ENCODE measurements at places on chromosomes 3 and 15.
A peak's percentile ranks its signal among the peaks of the same experiment; 100 is the strongest.

DNA sequence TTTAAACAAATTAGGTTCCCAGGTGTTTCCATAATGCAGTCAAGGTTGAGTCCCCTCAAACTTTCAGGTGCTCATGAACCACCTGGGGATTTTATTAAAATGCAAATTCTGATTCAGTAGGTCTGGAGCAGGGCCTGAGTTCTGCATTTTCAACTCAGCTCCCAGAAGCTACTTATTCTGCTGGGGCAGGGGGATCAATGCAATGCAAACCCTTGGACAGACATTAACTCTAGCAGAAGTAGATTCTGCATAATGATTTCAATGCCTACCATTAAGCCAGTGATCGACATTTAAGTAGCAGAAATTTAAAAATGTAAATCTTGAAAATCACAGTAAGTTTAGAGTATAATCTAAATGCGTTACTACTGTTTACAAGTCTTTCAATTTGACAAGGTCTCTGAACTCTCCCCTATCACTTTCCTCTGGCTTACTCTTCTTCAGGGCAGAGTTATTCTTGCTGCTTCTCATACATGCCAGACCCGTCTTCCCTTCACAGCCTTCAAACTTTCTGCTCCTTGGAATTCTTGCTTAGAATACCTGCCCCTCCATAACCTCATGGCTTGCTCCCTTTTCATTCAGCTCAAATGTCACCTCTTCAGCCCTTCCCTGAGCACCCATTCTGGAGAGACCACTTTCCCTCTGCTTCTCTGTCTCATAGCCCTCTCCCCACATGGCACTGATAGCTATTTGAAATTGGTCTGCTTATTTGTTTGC, 19.3 kb upstream of the DPPA4 start:
- no peak for DNase-seq

DNA sequence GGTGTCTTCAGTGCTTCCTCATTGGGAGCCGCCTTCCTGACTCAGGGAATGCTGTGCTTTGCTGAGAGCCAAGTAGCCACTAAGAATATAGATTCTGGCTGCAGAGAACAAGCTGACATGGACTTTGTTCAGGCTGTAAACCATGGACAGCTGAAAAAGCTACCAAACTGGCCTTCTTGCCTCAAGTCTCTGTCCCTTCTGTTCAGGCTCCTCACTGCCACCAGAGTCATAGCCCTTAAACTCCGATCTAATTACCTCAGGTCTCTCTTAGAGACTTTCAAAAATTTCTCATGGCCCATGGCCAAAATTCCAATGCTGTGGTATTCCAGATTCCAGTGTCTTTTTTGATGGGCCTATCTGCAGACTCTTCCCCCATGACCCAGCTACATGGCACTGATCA, 19.4 kb upstream of the PTX3 start:
- DNase-seq, result no peak

DNA sequence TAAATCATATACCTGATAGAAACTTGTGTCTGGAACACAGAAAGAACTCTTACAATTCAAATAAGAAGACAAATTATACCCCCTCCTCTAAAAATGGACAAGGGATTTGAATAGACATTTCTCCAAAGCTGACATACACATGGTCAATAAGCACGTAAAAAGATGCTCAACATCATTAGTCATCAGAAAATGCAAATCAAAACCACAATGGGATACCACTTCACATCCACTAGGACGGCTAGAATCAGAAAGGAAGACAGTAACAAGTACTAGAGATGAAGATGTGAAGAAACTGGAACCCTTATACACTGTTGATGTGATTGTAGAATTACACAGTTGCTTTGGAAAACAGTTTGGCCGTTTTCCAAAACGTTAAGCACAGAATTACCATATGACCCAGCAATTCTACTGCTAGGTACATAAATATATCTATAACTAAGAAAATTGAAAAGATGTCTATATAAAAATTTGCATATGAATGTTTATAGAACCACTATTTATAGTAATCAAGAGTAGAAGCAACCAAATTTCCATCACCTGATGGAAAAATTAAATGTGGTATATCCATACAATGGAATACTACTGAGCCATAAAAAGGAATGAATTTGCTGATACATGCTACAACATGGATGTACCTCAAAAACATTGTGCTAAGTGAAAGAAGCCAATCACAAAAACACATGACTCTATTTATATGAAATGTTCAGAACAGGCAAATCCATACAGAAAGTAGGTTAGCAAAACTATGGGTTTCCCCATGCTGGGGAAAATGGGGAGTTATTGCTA, 60.8 kb downstream of the GREM1 start:
- DNase-seq, result no peak

DNA sequence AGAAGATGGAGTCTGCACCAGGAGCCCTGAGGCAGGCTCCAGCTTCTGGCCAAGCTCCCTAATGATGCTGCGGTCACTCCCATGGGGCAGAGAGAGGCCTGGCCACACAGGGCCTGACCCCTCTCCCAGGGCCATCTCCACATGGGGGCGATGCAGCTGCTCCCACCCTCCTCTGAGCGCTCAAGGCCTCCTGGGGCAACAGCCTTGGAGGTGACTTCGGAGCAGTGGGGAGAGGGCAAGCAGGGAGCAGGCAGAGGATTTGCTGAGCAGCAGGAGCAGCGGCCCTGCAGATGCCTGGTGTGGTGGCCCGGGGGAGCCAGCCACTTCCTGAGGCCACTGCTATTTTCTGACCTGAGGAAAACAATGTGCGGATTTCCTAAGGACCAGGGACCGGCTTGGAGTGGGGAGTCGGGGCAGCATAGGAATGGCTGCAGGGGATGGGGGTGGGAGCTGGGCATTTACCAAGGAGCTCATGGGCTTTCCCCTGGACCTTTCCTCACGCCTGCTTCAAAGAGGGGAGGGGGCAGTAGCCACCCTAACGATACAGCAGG, 81.6 kb upstream of the RPL32 start:
- DNase-seq, result no peak

GRCh38 chr3:147449669-147450068, 40.5 kb downstream of the ZIC1 start:
- DNase-seq, result no peak

DNA sequence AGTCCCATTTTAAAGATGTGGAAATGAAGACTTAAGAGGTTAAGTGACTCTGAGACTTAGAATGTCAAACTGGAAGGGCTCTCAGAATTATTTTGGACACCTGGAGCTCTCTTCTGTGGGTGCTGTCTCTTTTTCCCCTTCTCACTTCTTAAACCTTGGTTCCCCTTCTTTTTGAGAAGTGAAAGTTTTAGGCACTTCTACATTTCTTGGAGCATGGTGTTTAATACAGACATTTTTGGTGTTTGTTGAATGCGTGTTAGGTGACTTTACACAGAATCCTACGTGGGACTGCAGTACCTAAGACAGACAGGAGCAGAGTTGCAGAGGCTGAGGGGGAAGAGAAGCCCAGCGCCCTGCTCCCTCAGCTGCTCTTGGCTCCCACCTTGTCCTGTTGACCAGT, 133.3 kb downstream of the MDFIC2 start:
- no peak for DNase-seq

DNA sequence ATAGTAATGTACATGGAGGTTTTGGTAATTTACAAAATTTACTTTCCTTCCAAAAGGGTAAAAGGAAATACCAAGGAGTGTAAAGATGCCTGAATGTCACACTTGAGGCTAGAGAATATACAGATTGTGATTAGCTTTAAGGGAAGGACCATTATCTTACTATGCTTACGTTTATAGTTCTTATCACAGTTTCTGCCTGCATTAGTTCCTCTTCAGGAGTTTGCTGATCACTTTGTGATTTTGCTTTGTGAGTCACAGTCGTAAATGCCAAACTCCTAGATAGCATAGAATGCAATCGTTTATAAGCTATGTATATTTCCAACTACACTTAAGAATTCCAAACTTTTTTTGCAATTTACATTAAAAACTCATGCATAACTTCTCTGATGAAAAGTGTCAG, 1034.6 kb downstream of the DIPK2A start:
- no peak for DNase-seq

- DNase-seq, result no peak
These were observed 87.6 kb upstream of the ACP3 start for GRCh38 chr3:132229641-132230040.

DNA sequence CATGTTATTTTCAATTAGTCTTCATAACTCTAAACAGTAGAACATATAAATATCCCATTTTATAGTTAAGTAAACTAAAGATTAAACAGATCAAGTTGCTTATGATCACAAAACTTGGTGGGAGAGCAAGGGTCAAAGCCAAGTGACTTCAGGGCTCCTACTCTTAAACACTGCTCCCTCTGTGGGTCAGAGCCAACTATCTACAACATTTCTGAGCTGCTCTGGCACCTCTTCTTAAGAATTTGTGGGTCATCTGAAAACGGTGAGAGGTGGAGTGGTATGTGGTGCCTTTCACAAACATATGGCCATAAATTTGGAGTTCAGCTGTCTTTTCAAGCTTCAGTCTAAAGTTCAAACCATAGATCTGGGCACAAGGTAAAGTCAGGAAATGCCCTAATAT, 10.9 kb downstream of the ATG3 start:
- no peak for DNase-seq

- DNase-seq, result no peak
These were observed 59.2 kb downstream of the RFX7 start for GRCh38 chr15:56184516-56184915.

DNA sequence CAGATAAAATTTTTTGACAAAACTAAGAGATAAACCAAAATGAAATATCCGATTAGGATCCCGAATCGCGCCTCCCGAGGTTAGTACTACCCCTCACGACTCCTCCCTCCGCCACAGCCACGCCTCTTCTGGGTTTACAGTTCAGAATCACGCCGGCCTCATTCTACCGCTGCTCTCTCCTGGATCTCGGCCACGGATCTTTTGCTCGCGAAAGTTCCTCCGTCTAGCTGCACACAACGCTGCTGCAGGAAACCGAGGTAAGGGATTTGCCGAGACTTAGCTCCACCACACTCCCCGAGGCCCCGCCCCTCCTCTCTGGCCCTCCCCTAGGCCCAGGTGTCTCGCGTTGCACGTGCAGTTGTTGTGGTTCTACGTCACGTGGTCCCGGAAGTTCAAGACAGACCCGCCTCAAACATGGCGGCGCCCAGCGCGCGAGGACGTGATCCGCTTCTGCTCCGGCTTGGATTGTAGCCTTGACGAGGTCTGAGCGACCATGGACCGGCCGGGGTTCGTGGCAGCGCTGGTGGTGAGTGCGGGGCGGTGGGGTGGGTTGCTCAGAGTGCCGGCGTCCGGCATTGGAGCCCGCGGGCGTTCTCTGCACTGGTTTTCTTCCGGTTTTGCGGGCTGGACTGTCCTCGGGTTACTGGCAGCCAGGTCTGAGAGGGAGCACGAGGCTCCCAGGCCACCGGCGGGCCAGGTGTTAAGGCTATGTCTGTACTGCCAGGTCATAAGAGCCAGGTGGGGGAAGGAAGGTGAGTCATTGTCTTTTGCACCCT, at the start of gene SLC25A26:
SLC25A26 (plus strand) TSS at position 400 of the 776 bp plus-strand sequence; CDS start at position 494, 94 bp downstream.
- peak; percentile 94 for DNase-seq

GRCh38 chr15:56959318-56959648, 40.8 kb downstream of the TCF12 start:
- no peak for DNase-seq

DNA sequence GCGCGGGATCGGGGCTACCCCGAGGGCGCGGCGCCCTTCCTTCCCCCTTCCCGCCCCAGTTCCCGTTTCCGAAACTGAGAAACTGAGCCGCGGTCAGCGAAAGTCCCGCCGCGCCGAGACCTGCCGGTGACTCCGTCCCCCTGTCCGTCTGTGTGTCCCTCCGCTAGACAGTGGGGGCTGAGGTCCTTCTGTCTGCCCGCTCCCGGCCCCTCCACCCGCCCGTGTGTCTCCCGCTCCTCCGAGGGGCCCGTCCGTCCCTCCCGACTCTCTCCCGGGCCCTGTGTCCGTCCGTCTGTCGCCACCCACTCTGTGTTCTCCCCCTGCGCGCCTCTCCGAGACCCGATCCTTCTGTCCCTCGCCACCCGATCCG, 426 bp downstream of the PRKCD start:
- no peak for DNase-seq

DNA sequence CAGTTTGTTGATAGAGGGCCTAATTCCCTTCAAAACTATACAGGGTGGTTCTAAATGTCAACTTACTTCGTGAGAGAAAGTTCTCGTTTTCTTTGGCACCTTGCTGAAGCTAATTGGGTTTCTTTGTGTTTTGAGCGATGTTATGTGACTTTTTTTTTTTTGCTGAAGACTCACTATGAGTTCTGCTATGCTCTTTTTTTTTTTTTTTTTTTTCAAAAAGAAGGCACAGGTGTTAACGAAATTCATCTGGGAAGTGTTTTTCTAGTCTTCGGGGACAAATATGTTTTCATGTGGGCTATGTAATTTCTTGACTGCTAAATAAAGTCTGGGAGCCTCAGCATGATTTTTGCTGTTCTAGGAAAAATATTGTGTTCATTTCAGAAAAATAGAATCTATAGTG, 81.5 kb downstream of the PEX5L start:
- DNase-seq, result no peak

DNA sequence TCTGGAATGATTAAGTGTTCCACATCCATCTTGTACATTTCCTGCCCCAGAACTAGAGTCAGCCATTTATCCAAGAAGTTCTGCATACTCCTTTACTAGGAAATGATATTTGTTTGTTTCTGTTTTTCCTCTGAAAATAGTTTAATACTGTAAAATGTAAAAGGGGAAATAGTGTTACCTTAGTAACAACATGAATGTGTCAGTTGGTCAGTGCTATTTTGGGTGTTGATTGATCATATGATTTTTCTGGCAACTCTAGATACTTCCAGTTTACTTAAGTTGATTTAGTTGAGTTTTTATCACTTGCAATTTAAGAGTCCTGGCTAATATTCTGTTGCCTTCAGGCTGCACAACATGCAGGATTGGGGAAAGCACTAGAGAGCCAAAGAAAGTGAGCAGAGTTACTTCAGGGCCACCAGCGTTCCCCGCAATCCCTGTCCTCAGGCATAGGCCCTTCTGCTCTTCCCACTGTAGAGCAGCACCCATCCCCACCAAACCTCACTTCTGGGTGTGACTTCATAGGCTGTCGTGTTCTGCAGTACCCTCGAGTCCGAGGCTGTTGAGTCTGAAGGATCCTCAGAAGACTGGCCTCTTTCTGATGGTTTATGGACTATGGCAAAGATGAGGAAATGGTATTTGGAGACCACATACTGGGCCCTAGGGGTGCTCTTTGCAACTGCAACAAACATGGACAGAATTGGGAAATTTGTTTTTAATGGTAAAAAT, 69.0 kb downstream of the CHD2 start:
- no peak for DNase-seq

DNA sequence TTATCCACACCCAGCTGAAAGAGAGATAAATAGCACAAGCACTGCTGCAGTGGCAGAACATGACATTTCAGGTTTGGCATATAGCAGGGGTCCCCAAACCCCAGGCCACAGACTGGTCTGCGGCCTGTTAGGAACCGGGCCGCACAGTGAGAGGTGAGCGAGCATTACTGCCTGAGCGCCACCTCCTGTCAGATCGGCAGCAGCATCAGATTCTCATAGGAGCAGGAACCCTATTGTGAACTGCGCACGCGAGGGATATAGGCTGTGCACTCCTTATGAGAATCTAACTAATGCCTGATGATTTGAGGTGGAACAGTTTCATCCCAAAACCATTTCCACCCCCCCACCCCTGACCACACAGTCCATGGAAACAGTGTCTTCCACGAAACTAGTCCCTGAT, 54.6 kb downstream of the CCR4 start:
- no peak for DNase-seq

GRCh38 chr15:99090938-99091337, 13.9 kb upstream of the SYNM start:
- DNase-seq, result no peak

All from activated CD8-positive, alpha-beta memory T cell treated with anti-CD3 and anti-CD28 coated beads for 4 hours (primary cell).